Substantia nigra (tissue), 51 donors: ENCODE measurements at places on chromosomes 11 and 22.

- DNase-seq: no peak
Observed at GRCh38 chr11:47212938-47213337, 1.8 kb upstream of the DDB2 start.

DNA sequence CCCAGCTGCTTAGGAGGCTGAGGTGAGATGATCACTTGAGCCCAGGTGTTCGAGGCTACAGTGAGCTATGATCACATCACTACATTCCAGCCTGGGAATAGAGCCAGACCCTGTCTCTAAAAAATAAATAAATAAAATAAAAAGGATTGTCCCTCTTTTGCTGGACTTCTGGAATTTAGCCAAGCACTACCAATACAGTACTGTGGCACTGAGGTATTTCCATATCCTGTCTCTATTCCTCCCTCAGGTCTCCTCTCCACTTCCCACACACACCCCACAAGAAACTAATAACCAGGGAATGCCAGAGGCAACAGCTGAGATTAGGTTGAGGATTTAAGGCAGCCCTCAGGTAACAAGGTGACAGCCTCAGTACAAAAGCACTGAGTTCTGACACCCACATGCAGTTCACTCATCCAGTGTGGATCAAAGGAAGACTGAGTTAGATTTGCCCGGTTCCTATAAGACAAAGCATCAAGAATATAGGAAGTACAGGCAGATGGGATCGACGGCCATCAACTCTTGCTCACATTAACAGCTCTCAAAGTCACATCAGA lies 4.5 kb upstream of the PPP2R1B start:
- DNase-seq: no peak

- DNase-seq: no peak
Observed at GRCh38 chr22:48205790-48206189, 1443.3 kb downstream of the TBC1D22A start.

DNA sequence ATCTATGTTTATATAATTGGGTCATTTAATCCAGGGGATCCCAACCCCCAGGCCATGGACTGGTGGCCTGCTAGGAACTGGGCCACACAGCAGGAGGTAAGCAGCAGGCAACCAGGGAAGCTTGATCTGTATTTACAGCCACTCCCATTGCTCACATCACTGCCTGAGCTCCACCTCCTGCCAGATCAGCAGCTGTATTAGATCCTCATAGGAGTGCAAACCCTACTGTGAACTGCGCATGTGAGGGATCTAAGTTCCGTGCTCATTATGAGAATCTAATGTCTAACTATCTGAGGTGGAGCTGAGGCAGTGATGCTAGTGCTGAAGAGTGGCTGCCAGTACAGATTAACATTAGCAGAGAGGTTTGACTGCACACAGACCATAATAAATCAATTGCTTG lies 32.8 kb downstream of the MS4A2 start:
- no peak for DNase-seq

DNA sequence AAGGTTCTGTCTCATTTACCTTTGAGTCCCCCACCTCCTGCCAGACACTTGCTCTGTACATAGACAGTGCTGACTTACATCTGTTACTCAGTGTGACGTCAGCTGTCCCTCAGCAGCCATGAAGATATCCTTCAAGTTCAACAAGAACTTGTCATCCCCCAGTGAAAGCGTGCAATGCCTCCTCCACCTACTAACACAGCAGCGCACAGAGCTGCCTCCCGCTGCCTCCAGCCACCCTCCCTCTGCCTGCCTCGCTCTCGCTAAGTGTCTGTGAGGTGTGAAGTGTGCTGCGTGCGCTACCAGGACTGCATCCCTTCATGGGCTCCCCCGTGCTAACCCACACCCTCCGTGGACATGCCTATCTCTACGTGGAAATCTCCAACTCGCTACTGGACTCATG lies 621.4 kb downstream of the BRD1 start:
- DNase-seq: no peak

DNA sequence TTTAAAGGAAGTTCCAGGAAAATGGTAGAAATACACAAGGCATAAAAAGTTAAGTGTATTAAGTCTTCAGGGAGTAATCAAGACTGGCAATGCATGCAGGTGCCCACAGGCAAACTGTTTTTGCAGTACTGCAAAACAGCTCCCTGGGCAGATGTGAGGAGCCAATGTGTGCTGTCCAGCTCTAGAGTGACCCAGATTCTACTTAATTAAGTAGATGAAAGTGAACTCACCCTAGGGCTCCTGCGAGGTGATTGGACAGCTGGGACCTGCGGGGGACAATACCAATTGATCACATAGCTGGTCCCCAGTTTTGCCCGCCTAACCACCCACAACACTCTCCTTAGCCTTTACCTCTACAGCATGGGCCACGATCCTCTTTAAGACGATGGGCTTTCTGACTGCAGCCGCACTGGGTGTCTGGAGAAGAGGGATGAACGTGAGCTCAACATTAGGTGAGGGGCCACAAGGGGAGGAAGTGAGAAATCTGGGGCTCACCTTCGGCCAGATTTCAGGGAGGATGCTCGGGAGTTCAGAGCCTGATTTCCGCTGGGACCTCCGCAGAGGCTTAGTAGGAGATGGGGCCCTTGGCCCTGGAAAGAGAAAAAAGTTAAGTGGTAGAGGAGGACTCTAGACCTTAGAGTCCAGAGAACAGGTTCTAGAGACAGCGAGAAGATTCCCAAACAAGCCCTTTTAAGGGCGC lies 556 bp downstream of the CDCA5 start:
- no peak for DNase-seq
